ENCODE measurements at places on chromosomes 6 and 20. TPM values are rescaled to one million over a fixed set of nuclear protein-coding genes. Genes with fewer than 3 reads are reported as not detected.

- DNase-seq, result no peak
Observed at GRCh38 chr20:38067717-38068365, 34.3 kb downstream of the RPRD1B start.

DNA sequence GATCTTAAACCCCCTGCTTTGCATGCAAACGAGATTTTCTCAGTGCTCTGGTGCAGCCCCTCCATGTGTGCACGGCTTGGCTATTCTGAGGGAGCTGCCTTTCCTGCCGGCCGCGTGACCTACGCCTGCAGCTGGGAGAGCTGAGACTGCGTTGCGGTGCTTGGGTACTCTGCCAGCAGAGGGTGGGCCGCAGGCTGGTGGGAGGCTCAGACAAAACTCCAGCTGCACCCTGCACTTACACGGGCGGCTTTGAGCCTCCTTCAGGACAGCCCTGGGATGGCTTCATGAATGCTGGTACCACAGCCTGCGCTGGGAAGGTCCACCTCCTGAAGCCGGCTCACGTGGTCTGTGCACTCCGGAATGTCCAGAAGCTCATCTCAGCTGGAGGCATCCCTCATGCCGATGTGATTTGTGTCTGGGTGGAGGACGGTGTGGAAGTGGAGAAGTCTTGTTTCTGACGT lies 223.7 kb downstream of the DLL1 start:
- peak; percentile 49 for DNase-seq

DNA sequence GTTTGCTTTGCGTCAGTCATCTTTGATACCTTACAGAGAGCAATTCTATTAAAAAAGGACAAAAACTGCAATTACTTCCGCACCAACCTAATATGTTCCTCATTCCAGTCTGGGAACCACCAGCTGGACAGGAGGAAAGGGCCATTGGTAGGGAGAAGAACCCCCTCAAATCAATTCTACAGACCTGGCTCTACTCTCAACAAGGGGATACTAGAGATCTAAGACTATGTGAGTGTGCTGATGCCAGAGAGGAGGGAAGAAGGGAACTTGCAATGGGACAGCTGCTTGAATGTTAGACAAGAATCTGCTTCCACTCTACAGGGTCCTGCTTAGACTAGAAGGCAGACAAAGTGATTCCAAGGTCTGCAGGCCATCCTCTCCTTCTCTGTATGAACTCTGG lies 13.3 kb downstream of the MRPS18A start:
- no peak for DNase-seq

- peak; percentile 87 for DNase-seq
Observed at GRCh38 chr20:33299111-33299603, 16.1 kb downstream of the BPIFB1 start.

DNA sequence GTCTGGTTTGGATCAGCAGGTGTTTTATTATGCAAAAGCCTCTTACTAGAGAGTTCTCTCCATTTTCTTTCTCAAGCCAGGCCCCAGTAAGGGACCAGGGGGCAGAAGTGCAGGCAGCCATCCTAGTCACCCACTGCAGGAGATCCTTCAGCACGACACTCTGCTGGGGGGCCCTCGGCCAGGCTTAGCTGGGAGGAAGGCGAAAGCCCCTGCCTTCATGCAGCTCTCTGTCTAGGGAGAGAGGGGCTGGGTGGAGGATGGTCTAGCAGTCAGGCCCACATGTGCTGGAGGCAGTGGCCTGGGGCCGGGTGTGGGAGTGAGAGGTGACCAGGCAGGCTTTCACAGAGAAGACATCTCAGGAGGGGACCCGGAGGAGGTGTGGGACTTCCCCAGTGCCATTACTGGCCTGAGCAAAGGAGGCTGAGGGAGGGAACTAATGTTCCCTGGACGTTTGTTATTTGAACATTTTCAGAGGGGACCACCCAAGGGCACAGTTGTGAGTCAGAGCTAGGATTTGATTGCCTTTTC lies 33.5 kb upstream of the VSTM2L start:
- DNase-seq, result no peak

DNA sequence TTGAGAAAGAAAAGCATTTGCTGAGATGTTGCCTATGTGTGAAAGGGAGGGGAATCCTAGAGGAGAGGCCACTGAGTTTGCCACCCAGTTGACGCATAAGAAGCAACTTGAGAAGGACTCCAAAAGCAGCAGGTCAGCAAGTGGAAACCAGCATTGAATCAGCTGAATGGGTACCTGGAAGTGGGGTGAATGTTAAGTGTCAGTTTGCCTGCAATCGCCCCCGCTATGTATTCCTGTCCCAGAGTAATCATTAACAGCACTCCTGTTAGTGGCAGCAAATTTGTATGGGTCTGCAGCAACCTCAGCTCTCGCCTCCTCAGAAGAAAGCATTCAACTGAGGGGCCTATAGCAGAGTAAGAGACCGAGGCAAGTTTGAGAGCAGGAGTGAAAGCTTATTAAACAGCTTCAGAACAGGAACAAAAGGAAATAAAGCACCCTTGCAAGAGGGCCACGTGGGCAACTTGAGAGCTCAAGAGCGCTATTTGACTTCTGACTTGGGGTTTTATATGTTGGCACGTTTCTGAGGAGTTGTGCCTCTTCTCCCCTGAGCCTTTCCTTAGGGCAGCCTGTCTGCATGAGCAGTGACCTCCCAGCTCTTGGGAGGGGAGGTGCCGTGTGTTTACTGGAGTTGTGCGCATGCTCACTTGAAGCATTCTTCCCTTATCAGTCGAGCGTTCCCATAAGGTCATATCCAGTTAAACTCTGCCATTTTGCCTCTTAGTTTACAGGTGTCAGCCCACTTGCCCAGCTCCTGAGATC lies 122.6 kb upstream of the PHACTR1 start:
- no peak for DNase-seq

- DNase-seq, result no peak
Observed at GRCh38 chr6:163369141-163369540, 45.4 kb upstream of the QKI start.

- no peak for DNase-seq
Observed at GRCh38 chr6:3366596-3367413, 90.0 kb downstream of the SLC22A23 start.

DNA sequence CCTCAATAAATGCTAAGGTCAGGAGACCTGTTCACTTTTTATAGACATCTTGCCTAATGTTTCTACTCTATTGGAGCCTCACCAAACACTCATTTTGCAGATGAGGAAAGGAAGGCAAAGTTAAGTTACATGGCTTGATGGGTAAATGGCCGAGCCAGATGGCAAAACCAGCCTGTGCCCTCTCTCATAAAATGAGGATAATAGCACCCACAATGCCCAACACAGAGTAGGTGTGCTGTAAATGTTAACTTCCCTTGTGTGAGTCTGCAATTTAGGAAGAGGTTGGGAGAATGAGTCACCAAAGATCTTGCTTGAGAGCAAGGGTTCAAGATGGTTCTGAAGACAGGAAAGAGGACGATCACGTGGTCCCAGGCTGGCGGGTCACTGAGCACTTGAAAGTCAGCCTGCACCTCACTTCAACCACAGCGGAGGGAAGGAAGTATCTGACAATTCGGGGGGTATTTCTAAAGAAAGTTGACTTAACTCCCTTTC lies 3.3 kb downstream of the KCNK5 start:
- DNase-seq, result no peak

- DNase-seq, result no peak
Observed at GRCh38 chr6:37727996-37728395, 30.3 kb upstream of the MDGA1 start.

DNA sequence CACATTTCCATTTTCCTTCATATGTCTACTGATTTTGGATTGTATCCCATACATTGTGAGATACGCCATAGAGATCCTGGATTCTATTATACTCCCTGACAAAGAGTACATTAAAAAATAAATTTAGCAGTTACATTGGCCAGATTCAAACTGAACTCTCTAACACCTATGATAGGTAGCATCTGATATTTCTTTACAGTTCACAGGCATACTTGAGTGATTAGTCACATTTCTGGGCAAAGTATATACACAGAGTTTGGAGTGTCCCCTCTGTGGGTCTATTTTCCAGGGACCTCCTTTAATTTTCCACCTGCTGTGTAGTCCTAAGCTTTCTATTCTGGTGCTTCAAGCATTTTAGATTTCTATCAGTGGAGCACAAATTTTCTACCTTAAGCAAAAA lies 96.4 kb downstream of the TBC1D32 start:
- DNase-seq, result no peak

- no peak for DNase-seq
Observed at GRCh38 chr20:50029697-50030461, 47.1 kb downstream of the SNAI1 start.

DNA sequence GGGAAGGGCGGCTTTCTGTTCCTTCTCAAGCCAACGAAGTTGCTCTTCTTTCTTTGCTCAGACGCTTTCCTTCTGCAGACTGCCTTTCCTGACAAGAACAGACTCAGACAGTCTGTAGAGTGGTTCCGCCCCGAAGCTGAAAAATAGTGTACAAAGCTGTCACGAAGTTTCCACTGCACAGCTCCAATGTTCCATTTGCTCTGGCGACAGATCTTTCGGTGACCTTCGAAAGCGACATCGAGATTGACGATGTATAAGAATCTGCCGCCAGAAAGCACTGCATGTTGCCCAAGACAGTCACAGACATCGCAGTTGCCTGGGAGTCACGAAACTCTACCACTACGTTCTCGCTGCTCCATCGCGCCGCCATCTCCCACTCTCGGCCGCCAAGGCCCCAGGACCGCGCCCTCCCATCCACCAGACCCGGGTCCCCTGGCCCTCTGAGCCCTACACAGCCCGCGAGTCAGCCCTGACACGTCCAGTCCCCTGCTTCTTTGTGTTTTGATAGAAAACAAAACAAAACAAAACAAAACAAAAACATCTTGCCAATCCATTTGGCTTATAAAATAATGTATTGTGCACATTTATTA lies 42.1 kb upstream of the ZNF184 start:
- DNase-seq, result no peak

DNA sequence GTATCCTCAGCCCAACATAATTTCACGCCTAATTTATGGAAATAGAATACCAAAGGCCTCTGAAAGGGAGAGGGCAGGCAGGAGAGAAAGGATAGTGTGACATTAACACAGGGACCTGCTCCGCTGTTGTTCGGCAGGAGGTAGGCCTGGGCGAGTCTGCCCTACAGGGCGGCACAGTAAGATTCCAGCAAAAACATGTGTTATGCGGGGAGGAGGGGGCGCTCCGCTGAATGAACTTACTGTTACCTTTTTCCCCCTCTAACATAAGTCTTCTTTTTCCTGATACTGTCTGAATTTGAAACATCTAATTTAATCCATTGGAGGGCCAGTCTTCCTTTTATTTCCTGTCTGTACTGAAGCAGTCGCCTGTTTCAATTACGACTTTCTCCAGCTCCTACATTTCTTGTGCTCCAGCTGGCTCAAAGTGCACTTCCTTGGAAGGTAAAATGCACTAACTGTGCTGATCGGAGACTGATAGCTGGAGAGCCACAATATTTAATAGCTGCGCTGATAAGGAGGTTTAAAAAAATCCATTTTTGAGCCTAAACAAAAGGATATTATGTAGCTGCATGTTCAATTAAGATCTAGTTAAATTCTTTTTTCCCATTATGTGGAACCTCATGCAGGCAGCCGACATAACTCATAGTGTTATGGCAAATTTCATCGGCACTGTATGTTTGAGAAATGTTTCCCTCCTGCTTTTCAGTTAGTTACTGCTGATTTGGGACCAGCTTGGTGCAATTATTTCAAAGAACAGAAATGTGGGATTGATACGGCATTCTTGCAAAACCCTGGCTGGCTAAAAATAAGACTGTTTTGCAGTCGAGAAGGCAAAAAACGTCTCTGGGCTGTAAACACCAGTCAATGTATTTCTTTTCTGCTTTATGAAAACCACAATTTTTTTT lies 193.0 kb downstream of the FOXC1 start:
- no peak for DNase-seq

DNA sequence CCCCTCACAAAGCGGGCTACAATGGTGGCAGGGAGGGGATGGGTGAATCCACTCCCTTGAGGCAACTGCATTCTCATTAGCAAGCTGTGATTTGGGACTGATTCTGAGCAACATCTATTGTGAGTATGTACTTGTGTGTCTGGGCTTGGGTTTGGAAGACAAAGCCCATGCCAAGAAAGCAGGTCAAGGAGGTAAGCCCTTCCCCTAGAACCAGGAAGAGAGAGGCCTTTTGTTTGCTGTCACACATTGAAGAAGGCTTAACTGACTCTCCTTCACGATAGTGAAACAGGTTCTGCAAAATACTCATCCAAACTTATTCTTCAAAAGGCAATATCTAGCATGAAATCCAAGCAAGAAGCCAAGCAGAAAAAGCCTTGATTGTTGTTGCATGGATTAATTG lies 403.1 kb upstream of the ID4 start:
- no peak for DNase-seq

DNA sequence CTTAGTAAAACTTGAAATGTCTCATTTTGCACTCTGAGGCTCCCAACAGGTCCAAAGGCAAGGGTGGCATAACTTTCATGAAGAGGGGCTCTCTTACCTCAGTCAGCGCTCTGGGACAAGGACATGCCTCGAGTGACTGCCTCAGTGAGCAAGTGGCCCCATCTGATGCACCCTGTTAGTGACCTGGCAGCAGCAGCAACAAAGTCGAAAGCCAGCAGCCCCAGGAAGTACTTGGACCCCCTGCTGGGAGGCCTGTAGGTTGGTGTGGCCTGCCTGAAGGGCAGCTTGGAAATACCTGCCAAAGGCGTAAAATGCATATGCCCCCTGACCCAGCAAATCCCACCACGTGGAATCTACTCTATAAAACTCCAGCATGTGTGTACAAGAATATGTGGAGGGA lies 13.2 kb downstream of the MAP1LC3A start:
- DNase-seq, result no peak

DNA sequence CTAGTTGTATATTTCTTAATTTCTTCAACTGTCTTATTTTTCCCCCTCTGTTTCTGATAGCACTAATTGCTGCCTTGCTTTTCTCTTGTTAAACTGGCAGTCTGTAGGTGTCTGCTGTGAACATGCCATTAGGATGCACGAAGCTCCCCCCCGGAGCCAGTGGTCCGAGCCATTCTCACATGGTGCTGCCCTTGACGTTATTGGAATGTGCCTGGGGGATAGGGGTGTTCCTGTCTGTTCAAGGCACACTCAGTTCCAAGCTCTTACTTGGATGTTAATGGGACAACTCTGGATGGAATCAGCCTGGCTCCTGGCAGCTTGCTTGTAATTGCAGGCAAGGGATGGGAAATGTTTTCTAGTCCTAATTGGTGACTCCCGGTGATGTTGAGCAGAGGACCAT lies 68.4 kb downstream of the RREB1 start:
- no peak for DNase-seq

GRCh38 chr20:58634059-58634458 lies 17.0 kb upstream of the STX16 start:
- DNase-seq, result no peak

The ADGRF1 gene
- not detected for total RNA-seq

The HLA-DMA gene
- 23.0 TPM for total RNA-seq

The THBD gene
- total RNA-seq, result not detected

The DLK2 gene
- total RNA-seq, result 0.18 TPM

The TFAP2A gene
- total RNA-seq, result not detected

The GJA10 gene
- not detected for total RNA-seq

The MYO6 gene
- total RNA-seq, result 0.62 TPM

Measured in activated naive CD4-positive, alpha-beta T cell treated with anti-CD3 and anti-CD28 coated beads, Interleukin-2, amount 50 U/mL, for 72 hours (primary cell).